ENCODE measurements at places on chromosomes 2 and 18. TPM values are rescaled to one million over a fixed set of nuclear protein-coding genes. Genes with fewer than 3 reads are reported as not detected.

Gene ACADL
- polyA plus RNA-seq = not detected

Gene CAVIN2
- polyA plus RNA-seq = 0.92 TPM

Gene GALNT3
- polyA plus RNA-seq = 10.9 TPM

DNA sequence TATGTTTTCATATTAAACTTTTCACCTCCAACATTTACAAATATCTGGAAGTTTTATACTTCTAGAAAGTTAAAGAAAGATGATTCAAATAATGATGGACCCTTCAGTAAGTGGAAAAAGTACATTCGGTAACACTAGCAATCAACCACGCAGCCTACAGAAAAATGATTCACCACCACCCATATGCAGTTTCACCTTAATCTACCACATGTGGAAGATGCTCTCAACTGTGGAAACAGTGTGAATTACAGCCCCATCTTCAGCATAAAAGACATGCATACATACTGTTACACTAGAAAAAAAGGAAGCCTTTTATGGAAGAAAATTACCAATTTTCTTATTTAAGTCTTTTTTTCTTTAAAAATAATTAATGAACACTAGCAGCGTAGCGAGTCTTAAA lies 1.1 kb downstream of the SLC38A11 start:
- no peaks in the 10 kb centered on the region for H3K27me3 ChIP-seq
- no peak overlapping the region for H3K27ac ChIP-seq

- no peak overlapping the region for H3K4me3 ChIP-seq
- H3K36me3 ChIP-seq = no peaks in the 10 kb centered on the region
- H3K4me1 ChIP-seq = no peaks in the 10 kb centered on the region
- H3K27me3 ChIP-seq = no peaks in the 10 kb centered on the region
- H3K27ac ChIP-seq = no peak overlapping the region
Observed at GRCh38 chr2:188573453-188573852, 281.8 kb downstream of the GULP1 start.
